ENCODE measurements at places on chromosomes 5 and 9. TPM values are rescaled to one million over a fixed set of nuclear protein-coding genes. Genes with fewer than 3 reads are reported as not detected.

- DNase-seq: no peak
These were observed 10.8 kb upstream of the KIF27 start for GRCh38 chr9:83932011-83932410.

UBE2QL1 gene
- polyA plus RNA-seq: 1.0 TPM

GRCh38 chr9:138048184-138048583, 170.6 kb downstream of the CACNA1B start:
- DNase-seq: no peak

STKLD1 gene
- 2.2 TPM for polyA plus RNA-seq

GRCh38 chr9:91395553-91396471, 27.8 kb downstream of the NFIL3 start:
- no peak for DNase-seq

DNA sequence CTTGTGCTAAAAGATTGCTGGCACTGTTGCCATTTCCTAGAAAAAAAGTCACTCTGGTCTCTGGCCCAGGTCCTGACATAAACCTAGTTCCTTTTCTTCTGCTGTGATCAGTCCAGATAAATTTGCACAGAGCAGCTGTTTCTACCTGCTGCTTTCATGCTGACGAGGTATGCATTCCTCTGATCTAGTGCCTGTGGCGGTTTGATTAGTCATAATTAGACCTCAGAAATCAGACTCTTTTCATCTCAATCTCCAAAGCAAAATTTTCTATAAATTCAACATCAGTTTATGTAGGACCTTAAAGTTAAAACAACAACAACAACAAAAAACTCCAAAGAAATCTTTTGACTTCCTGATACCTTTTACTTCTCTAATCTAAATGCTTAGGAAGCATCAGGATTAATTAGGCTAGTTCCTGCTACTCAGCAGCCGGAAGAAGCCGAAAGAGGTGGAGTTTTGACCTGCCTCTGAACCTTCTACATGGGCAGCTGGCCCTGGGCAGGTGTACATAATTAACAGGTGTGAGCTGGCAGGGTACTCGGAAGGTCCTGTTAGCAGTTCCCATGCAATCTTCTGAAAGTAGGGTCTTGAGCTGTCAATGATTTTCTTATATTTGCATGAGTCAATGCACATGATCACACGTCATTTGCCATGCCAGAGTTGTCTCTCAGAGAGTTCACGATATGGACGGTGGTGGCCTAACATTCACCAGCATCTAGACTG, 83.3 kb upstream of the CCDC112 start:
- no peak for DNase-seq

MEF2C gene
- polyA plus RNA-seq: 46.0 TPM

- no peak for DNase-seq
These were observed 16.7 kb downstream of the MYMK start for GRCh38 chr9:133508046-133508445.

GRCh38 chr5:103923616-103924168, 361.1 kb upstream of the NUDT12 start:
- no peak for DNase-seq

ZNF354C gene
- polyA plus RNA-seq: 20.0 TPM

DNA sequence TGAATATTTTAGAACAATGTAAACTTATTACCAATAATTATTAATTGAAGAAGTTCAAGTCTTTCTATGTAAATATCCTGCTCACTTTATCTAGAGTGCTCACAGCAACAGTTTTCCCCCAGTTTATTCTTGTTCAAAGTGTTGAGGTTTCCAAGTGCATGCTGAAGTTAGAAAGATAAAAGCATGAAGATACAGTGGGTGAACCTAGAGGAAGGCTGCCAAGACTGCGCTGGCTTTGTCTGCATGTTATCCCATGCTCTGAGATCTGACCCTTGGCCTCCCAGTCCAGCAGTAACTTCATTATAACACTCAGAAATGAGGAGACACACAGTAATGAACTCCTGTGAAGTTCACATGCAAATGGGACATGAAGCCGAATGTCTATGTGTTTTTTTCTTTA, 76.0 kb upstream of the PIP5K1B start:
- no peak for DNase-seq

DNA sequence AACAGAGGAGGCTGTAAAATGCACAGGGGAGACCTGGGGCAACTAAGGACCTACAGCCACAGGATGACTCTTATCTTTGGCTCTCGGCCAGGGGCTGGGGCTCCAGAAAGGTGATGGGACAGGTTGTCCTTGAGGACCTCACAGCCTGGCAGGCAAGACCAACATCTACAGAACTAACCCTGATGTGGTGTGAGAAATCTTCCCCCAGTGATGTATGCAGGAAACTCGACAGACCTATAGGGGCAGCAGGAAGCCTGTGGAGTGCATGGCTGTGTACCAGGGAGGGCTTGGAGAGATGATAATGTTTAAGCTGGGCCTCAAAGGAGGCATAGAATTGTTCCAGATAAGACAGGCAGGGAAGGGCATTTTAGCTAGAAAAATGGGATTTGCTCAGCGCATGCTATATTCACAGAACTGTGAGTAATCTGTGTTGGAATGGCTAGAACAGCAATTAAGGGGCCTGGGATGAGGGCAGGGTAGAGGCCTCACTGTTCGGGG, 68.5 kb upstream of the SLC25A51 start:
- no peak for DNase-seq

DNA sequence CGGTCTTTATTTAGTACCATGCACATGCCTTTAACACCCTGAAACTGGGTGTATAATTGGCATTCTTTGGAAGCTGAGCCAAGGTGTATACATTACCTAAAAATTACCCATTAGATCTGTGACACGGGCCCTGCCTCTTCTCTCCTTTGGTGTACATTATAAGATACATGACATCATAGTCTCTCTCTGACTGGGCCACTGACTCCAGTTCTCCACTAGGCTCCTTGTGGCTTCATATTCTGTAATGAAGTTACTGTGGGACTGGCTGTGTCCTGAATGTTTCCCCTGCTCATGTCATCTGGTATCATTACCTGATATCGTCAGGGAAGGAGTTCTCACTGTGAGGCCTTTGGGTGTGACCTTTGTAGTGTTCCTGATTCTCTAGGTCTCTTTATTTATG, 65.5 kb downstream of the NREP start:
- DNase-seq: no peak

SLC6A18 gene
- polyA plus RNA-seq: 1.5 TPM

FOXE1 gene
- not detected for polyA plus RNA-seq

DNA sequence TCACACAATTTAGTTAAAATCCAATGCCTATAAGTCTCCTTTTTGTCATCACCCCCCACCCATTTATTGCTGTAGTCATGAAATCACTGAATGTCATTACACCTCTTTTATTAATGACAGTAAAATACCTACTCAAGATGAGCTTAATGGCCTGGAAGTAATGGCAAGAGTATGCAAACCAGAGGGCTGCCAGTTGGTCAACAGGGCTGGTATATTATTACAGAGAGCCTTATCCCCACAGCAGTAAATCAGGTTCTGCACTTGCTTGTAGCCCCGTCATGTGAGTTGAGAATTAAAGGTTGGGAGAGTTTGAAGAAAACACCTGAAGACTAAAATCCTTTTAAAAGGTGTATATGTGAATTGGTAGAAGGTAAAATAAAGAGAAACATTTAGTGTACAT, 372.4 kb downstream of the MAT2B start:
- peak; percentile 5 for DNase-seq

DNA sequence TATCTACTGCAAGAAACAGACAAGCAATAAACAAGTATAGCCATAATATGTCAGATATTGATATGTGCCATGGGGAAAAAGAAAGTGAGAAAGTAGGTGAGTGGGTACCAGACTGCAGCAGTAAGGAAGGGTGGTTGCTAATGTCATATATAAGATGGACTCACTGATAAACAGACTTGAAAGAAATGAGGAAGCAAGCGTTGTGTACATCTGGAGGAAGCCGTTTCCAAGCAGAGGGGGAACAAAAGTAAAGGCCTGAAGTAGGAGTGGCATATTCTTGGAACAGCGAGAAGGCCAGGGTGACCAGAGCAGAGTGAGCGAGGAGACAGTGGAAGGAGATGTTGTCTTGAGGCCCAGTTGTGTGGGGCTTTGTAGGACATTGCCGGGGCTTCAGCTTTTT, 142.2 kb upstream of the MAP3K1 start:
- no peak for DNase-seq

GRCh38 chr9:91943478-91944470, 6.3 kb downstream of the ROR2 start:
- no peak for DNase-seq

GRCh38 chr5:1228120-1228519, 2.9 kb downstream of the SLC6A18 start:
- DNase-seq: no peak

MEIKIN gene
- 0.18 TPM for polyA plus RNA-seq

EPB41L4A gene
- polyA plus RNA-seq: 23.0 TPM

DRD1 gene
- not detected for polyA plus RNA-seq

SVEP1 gene
- 7.0 TPM for polyA plus RNA-seq

NRG2 gene
- 1.5 TPM for polyA plus RNA-seq

DNA sequence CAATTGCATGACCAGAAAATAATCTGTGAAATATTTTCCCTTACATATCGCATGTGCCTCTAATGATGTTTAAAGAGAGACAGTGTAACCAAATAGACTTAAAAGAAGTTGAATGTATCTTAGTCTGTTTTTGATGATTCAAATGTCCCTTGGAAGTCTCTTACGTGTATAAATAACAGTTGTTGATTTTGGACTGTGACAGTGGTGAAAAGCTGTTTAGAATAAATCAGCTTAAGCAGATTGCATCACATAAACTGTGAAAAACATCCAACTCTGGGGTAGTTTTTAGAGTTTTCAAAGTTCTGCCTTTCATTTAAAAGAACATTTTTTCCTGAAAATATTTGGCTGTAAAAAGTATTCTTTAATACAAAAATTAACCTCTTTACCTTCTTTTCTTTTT, 301.1 kb downstream of the PRR16 start:
- no peak for DNase-seq

- no peak for DNase-seq
These were observed 290.0 kb downstream of the CETN3 start for GRCh38 chr5:90119531-90119971.

ARSI gene
- 3.2 TPM for polyA plus RNA-seq

SAXO1 gene
- polyA plus RNA-seq: 0.17 TPM

GRCh38 chr5:160044391-160044804, 35.5 kb downstream of the TTC1 start:
- DNase-seq: no peak

- no peak for DNase-seq
These were observed 9.8 kb upstream of the CCDC69 start for GRCh38 chr5:151233616-151234085.

LHX6 gene
- polyA plus RNA-seq: 3.8 TPM

PCDHA7 gene
- polyA plus RNA-seq: 0.22 TPM

- no peak for DNase-seq
These were observed 12.4 kb upstream of the SIL1 start for GRCh38 chr5:139210585-139210984.

DNA sequence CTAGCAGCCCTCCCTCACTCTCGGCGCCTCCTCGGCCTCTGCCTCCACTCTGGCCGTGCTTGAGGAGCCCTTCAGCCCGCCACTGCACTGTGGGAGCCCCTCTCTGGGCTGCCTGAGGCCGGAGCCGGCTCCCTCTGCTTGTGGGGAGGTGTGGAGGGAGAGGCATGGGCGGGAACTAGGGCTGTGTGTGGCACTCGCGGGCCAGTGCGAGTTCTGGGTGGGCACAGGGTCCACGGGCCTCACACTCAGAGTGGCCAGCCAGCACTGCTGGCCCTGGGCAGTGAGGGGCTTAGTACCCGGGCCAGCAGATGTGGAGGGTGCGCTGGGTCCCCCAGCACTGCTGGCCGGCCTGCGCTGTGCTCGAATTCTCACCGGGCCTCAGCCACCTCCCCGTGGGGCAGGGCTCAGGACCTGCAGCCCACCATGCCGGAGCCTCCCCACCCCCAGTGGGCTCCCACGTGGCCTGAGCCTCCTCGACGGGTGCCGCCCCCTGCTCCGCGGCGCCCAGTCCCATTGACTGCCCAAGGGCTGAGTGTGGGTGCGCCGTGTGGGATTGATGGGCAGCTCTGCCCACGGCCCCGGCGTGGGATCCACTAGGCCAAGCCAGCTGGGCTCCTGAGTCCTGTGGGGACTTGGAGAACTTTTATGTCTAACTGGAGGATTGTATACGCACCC, 30.4 kb upstream of the FCHO2 start:
- no peak for DNase-seq

GRCh38 chr5:33182986-33183385, 257.8 kb upstream of the TARS1 start:
- DNase-seq: no peak

PCDHGC5 gene
- 0.32 TPM for polyA plus RNA-seq

DNA sequence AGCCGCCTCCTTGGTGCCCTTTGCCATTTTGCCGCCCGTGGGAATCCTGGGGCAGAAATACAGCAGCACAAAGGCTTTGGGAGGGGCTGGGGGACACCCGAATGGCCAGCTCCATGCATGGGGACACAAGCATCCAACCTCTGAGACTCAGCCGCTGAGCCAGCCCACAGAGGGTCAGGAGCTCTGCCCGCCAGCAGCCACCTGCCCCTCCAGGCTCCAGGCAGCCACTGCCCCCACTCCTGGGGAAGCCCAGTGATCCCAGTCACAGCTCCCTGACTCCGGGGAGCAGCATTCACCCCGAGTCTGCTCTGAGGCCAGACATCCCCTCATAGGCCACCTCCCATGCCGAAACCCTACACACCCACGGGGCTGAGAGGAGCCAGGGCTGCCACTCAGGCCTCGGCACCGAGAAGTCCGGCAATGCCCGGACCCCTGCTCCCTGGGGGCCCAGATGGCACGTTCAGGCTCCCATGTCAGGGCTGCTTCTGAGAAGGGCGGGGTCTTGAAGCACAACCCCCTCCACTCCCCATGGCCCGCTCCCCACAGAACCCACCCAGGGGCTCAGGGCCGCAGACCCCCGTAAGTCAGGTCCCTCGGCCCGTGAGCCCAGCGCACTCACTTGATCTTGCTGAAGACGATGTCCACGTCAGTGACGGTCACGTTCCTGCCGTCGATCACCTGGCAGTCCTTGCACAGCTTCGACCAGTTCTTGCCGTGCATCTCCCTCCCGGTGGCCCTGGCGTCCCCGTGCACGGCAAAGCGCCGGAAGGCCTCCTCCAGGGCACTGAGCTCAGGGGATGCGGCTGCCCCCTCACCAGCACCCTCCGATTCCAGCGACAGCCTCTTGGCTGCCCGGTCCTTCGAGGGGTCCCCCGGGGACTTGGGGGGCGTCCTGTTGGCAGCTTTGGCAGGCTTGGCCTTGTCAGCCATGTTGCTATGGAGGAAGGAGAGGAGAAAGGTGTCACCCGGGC, 15.7 kb downstream of the TPPP start:
- DNase-seq: no peak

- no peak for DNase-seq
These were observed 34.0 kb downstream of the SOX30 start for GRCh38 chr5:157618191-157618765.

LHX2 gene
- polyA plus RNA-seq: 0.38 TPM

ZNF658 gene
- 14.1 TPM for polyA plus RNA-seq

DNA sequence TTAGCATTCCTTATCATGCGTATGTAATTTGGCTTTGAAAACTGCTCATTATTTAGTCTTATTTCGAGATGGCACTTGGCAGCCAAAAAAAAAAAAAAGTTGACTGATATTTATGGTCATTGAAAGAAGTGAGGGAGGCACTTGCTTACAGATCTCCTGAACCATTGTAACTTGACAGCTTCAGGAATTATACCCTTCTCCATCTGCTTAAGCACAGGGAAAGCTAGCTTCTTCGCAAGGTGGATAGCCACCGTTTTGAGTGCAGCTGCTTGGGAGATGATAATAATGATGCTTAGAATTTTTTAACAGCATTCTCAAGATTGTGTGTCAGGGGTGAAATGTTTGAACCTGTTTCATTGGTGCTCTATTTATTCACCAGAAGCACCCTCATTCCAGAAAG, 116.1 kb downstream of the GIN1 start:
- no peak for DNase-seq

Measured in right renal cortex interstitium (tissue), 3 donors.